ENCODE measurements at places on chromosomes 12 and 14.

GRCh38 chr12:29552324-29552927 lies 54.9 kb upstream of the OVCH1 start:
- peak; percentile 68 for DNase-seq

DNA sequence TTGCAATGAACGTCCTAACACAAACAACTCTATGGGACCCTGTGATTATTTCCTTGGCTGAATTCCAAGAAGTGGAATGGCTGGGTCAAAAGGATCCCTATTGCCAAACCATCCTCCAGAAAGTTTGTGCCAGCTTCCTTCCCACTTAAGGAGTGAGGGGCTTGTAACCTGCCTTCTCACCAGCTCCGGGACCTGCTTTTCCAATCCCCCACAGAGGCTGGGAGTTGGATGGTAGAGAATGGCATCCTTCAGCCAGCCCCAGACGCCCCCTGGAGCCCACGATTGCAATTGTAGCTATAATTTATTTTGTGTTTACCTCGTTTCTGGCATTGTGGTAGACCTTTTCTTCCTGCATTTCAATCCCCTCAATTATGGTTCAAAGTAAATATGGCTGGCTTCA lies 9.7 kb upstream of the ZDHHC22 start:
- DNase-seq = peak; percentile 48

DNA sequence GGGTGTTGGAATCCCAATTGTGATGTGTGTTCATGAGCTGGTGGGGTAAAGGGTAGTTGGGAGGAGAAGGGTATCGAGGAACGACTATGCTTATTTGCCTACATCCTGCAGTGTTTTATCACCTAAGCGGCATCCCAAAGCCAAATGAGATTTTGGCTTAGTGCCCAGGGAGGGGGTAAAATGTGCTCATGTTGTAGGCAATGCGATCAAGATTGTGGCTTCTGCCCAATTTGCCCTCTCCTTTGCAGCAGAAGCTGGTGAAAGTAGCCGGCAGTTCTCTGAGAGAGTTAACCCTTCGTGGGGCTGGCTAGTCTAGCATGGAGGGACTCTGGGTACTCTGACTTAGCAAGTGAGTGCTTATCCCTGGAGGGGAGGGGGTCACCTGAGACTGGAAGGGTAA lies 753 bp downstream of the RPH3A start:
- no peak for DNase-seq

DNA sequence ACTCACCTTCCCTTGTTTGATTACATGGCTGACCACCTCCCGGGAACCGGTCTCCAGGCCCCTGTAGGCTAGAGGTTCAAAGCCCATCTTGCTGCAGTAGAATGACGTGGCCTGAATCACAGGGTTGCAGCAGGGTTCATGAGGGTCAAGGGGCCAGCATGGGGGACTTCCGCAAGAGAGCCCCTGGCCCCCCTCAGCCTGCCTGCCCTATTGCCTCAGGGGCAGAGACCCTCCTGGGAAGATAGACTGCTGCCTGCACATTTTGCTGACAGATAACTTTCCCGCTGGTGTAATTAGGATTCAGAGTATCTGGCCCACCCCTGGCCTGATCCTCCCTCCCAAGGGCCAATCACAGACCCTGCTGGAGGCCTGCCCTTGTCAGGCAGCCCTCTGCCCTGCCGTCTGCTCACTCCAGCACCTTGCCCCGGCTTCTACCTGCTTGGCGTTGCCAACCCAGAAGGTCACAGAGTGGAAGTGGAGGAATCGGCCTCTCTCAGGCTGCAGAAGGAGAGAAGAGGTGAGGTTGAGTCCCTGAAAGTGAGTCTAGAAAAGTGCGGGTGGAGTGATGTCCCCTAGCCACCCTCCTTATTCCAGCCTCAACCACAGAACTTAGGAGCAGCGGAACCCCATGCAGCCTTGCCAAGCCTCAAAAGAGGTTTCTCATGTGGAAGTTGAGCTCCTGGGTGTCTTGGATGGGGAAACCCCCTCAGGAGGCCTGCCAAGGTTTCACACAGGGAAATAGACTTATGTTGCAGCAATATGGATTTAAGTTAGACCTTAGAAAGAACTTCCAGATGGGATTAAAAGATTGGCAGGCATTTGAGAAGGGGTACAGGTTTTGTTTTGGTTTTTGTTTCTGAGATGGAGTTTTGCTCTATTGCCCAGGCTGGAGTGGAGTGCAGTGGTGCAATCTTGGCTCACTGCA lies 1.1 kb downstream of the HPD start:
- DNase-seq = no peak

DNA sequence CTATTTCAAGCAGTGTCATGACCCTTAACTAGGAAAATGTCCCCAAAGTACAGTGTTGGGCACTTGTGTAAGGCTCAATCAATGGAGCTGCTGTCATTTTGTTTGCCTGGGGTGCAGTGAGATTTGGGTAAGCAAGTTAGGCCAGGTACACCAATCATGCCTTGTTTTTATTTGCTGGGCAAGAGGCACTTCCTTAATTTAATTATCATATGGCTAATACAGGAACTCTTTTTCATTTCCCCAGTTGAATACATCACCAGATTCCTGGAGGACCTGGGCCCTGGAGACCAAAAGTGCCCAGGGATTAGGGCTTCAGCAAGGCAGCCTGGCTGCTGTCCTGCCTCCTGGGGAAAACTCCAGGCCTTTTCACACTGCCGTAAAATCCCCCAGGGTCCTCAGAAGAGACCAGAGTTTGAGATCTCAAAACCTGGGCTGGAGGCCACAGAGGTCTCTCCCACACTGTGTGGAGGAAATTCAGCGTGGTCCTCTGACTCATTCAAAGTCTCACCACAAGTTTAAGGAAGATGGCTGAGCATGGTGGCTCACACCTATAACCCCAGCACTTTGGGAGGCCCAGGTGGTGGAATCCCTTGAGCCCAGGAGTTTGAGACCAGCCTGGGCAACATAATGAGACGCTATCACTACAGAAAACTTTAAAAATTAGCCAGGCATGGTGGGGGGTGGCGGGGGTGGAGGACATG lies 28.4 kb upstream of the FOXN3 start:
- DNase-seq = no peak

DNA sequence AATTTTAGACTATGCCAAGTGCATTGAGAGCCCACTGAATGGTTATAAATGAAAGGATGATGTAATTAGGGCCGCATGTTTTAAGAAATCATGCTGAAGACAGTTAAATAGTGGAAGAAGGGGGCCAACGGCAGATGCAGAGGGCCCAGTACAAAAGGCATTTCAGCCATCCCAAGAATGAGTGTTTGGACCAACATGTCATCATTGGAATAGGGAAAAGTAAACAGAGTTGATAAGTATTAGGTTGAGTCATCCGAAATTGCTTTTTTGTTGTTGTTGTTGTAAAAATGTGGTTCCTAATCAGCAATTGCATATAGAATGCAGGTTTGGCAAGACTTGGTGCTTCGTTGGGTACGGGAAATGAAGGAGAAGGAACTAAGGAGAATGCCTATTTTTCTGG lies 29.5 kb downstream of the BMP4 start:
- no peak for DNase-seq

DNA sequence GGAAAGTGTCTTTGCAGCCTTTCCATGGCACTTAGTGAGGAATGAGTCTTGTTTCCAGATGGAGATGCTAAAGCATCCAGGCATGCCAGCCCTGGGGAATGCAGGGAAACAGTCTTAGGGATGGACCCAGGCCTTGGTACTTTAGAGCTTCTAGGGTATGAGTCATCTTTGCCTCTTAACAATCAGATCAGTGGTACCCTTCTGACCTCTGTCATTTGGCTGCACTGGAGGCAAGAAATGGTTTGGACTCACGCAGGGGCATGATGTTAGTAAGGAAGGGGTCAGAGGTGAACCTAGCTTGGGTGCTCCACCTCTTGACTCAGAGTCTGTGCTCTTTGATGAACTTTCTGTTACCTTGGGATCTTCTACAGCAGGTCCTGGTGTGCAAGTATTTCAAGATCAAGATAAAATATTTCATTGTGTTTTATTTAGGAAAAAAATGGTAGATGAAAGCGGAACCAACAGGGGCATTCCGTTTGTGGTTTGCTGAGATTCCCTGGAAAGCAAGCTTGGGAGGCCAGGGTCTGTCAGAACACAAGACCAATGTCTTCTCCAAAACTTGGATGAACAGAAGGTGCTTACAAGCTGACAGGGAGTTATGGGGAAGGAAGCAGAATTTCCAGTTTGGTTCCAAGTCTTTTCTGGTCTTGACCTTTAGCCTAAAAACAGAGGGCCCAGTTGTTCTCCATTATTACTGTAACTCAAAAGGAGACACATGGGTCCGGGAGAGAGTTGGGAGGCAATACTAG lies 216.2 kb downstream of the ZFP36L1 start:
- DNase-seq = no peak

Measured in Caco-2 (cell line).